Astrocyte (in vitro differentiated cells and primary cell): ENCODE measurements at places on chromosomes 7 and 10. TPM values are rescaled to one million over a fixed set of nuclear protein-coding genes. Genes with fewer than 3 reads are reported as not detected.

The CFAP43 gene
- total RNA-seq: 0.24 and 0.27 TPM in 2 replicates

The CRYGN gene
- total RNA-seq: not detected in 2 replicates

The FFAR4 gene
- not detected in 2 replicates for total RNA-seq

The KCP gene
- total RNA-seq: 0.20 and 0.41 TPM in 2 replicates

The FGL2 gene
- not detected in 2 replicates for total RNA-seq

The PPP1R17 gene
- total RNA-seq: not detected in 2 replicates

The MEOX2 gene
- not detected in 2 replicates for total RNA-seq

The HKDC1 gene
- 4.2 and 4.3 TPM in 2 replicates for total RNA-seq

The ZNF853 gene
- total RNA-seq: 4.9 and 5.0 TPM in 2 replicates

The MPP7 gene
- total RNA-seq: 6.9 and 7.1 TPM in 2 replicates

The KCNH2 gene
- total RNA-seq: 4.5 and 4.6 TPM in 2 replicates

The ACSM6 gene
- not detected in 2 replicates for total RNA-seq

The SLC13A1 gene
- not detected in 2 replicates for total RNA-seq

The CCDC136 gene
- 14.4 and 14.9 TPM in 2 replicates for total RNA-seq
